ENCODE measurements at places on chromosomes 4 and X.

DNA sequence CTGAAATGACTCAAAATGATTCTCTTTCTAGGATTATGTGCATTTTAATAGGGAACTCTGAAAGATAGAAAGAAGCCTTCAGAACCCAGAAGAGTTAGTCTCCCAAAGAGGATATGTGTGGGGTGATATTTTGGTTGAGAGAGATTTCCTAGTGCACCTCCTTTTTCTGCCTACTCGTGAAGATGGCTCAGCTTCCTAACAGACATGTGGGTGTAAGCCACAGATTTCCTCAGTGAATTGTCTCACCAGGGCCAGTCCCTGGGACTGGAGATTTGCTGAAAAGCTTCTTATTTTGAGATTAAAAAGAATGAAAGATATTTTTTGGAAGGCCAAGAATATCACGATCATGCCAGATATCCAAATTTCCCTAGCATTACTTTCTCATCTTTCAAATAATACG, 42.8 kb downstream of the MAGEB17 start:
- no peak for DNase-seq

- no peak for DNase-seq
These were observed 12.7 kb downstream of the ADGRL3 start for GRCh38 chr4:61212788-61213187.

- no peak for DNase-seq
These were observed 2.7 kb upstream of the SMIM20 start for GRCh38 chr4:25911356-25911755.

DNA sequence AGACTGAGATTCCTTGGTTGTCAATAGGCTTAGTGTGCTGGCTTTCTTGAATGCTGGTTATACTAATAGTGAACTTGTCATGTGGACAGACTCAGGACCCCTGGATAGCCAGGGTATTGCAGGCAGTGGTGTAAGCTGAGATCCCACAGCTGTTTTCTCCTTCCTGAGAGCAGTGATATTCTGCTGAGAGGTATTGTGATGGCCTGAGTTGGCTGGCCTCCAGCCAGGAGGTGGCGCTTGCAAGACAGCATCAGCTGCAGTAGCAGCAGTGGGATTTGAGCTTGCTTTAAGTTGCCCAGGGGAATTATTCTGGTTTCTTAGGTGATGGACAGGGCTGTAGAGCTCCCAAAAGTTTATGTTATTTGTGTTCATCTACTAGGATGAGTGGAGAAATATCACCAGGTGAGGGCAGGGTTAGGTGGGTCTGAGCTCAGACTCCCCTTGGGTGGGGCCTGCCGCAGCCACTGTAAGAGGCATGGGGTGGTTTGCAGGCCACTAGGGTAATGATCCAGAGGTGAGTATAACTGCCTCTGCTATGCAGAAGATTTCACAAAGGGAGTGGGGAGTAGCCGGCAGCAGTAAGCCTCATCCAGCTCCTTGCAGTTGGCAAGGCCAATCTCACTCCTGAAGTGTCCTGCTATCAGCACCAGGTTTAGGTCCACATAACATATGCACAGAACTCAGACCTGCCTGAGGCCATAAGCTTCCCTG, 66.2 kb downstream of the IL15 start:
- no peak for DNase-seq

- no peak for DNase-seq
These were observed 197.6 kb downstream of the KIT start for GRCh38 chr4:54855191-54855854.

GRCh38 chr4:119130365-119131065, 5.1 kb upstream of the MYOZ2 start:
- DNase-seq = no peak

DNA sequence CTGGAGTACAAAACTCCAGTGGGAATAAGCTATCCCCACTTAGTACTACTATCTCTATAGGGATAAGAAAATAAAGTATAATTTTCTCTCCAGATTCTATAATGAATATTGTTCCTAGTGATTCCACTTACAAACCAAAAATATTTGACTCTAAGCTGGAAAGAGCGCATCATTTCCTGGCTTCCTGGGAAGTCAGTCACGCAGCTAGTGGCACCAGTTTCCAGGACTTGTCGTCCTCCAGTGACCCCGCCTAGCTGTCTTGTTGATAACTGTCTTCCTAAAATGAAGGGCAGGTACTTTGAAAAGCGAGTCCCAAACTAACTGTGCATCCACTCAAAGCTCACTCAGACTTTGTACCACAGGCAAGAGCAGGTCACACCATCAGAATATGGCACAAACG, 39.3 kb downstream of the LNX1 start:
- no peak for DNase-seq

Measured in activated naive CD4-positive, alpha-beta T cell treated with anti-CD3 and anti-CD28 coated beads, Interleukin-2, amount 50 U/mL, for 72 hours (primary cell).